ENCODE measurements at places on chromosomes 3 and 15. TPM values are rescaled to one million over a fixed set of nuclear protein-coding genes. Genes with fewer than 3 reads are reported as not detected.

The ARGFX gene
- total RNA-seq, result not detected

The PROS1 gene
- total RNA-seq, result 252 TPM

The TNFAIP8L3 gene
- 4.9 TPM for total RNA-seq

The TMEM158 gene
- 0.08 TPM for total RNA-seq

The MUSTN1 gene
- total RNA-seq, result 12.1 TPM

- no peak overlapping the region for H3K27ac ChIP-seq
- no peaks in the 10 kb centered on the region for H3K27me3 ChIP-seq
- no peak for DNase-seq
- H3K4me3 ChIP-seq, result no peak overlapping the region
- H3K36me3 ChIP-seq, result no peaks in the 10 kb centered on the region
These were observed 134.4 kb downstream of the FBLN2 start for GRCh38 chr3:13683288-13683687.

DNA sequence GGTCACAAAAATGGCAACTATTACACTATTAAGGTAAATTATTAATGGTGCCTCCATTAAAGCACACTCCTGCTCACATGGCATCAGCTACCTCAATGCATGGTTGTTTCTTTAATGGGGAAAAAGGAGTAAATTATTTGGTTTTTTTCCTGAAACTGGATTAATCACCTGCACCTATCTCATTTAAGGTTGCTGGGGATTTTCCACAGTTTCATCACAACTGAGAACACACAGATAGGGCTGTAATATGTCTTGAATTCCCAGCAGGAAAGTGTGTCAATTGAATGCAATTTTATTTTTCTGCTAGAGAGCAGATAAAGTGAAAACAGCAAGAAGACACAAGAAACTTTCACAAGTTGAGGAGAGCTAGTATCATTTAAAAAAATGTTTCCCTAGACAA lies 36.4 kb downstream of the RFTN1 start:
- no peaks in the 10 kb centered on the region for H3K4me1 ChIP-seq
- H3K4me3 ChIP-seq, result no peak overlapping the region
- no peaks in the 10 kb centered on the region for H3K36me3 ChIP-seq
- H3K27ac ChIP-seq, result no peak overlapping the region
- DNase-seq, result no peak
- H3K27me3 ChIP-seq, result no peaks in the 10 kb centered on the region

- DNase-seq, result no peak
- no peak overlapping the region for H3K27ac ChIP-seq
- H3K4me3 ChIP-seq, result no peak overlapping the region
- no peaks in the 10 kb centered on the region for H3K36me3 ChIP-seq
- no peaks in the 10 kb centered on the region for H3K27me3 ChIP-seq
These were observed 4.2 kb upstream of the CCR2 start for GRCh38 chr3:46349484-46350261.

- H3K27me3 ChIP-seq, result no peaks in the 10 kb centered on the region
- H3K27ac ChIP-seq, result no peak overlapping the region
These were observed 53.4 kb downstream of the SACM1L start for GRCh38 chr3:45742461-45743089.

GRCh38 chr3:146431240-146431639 lies 38.1 kb downstream of the PLSCR2 start:
- no peaks in the 10 kb centered on the region for H3K27me3 ChIP-seq
- no peaks in the 10 kb centered on the region for H3K4me1 ChIP-seq
- H3K36me3 ChIP-seq, result no peaks in the 10 kb centered on the region
- no peak overlapping the region for H3K27ac ChIP-seq
- DNase-seq, result no peak

GRCh38 chr3:79140708-79141107 lies 627.1 kb downstream of the ROBO1 start:
- no peak overlapping the region for H3K4me3 ChIP-seq
- no peak overlapping the region for H3K27ac ChIP-seq
- H3K27me3 ChIP-seq, result peaks cover 5% of the 10 kb centered on the region
- no peaks in the 10 kb centered on the region for H3K36me3 ChIP-seq
- DNase-seq, result no peak
- H3K4me1 ChIP-seq, result no peaks in the 10 kb centered on the region

- peaks cover 8% of the 10 kb centered on the region for H3K4me1 ChIP-seq
- peak overlapping the region; percentile 60 for H3K27ac ChIP-seq
These were observed 14.3 kb downstream of the KAT2B start for GRCh38 chr3:20054549-20054987.

GRCh38 chr3:112353365-112353764 lies 20.4 kb downstream of the CD200 start:
- H3K4me3 ChIP-seq, result no peak overlapping the region
- no peak overlapping the region for H3K27ac ChIP-seq
- no peak for DNase-seq
- no peaks in the 10 kb centered on the region for H3K4me1 ChIP-seq
- H3K36me3 ChIP-seq, result no peaks in the 10 kb centered on the region

GRCh38 chr3:52456169-52456799 lies 880 bp downstream of the NISCH start:
- no peak for DNase-seq
- H3K4me1 ChIP-seq, result peaks cover 3% of the 10 kb centered on the region
- H3K4me3 ChIP-seq, result peak overlapping the region; percentile 66
- H3K27ac ChIP-seq, result peak overlapping the region; percentile 81

- H3K4me1 ChIP-seq, result no peaks in the 10 kb centered on the region
- no peaks in the 10 kb centered on the region for H3K36me3 ChIP-seq
- DNase-seq, result no peak
- no peak overlapping the region for H3K27ac ChIP-seq
- H3K4me3 ChIP-seq, result no peak overlapping the region
These were observed 443.5 kb downstream of the OTOL1 start for GRCh38 chr3:161939918-161940620.

DNA sequence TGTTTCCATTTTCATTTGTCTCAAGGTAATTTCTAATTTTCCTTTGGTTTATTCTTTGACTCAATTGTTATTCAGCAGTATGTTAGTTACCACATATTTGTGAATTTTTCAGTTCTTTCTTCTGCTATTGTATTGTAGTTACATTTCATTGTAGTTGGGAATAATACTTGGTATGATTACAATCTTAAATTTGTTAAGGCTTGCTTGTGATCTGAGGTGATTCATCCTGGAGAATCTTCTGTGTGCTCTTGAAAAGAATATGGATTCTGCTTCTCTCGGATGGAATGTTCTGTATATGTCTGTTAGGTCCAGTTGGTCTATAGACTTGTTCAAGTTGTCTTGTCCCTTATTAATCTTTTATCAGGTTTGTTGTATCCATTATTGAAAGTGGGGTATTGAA lies 63.4 kb upstream of the VEPH1 start:
- H3K27ac ChIP-seq, result no peak overlapping the region
- H3K4me3 ChIP-seq, result no peak overlapping the region
- no peaks in the 10 kb centered on the region for H3K27me3 ChIP-seq
- no peaks in the 10 kb centered on the region for H3K36me3 ChIP-seq
- H3K4me1 ChIP-seq, result no peaks in the 10 kb centered on the region

GRCh38 chr3:11410564-11410963 lies 138.4 kb downstream of the ATG7 start:
- no peak overlapping the region for H3K27ac ChIP-seq
- H3K4me1 ChIP-seq, result no peaks in the 10 kb centered on the region
- no peaks in the 10 kb centered on the region for H3K36me3 ChIP-seq
- no peak for DNase-seq
- H3K27me3 ChIP-seq, result no peaks in the 10 kb centered on the region
- no peak overlapping the region for H3K4me3 ChIP-seq
